NCI-H187 (cell line): ENCODE measurements at places on chromosomes 1 and 21.
A peak's percentile ranks its signal among the peaks of the same experiment; 100 is the strongest.

GRCh38 chr1:80155371-80155770 is 1148.8 kb upstream of the ADGRL4 start:
- no peak for DNase-seq

DNA sequence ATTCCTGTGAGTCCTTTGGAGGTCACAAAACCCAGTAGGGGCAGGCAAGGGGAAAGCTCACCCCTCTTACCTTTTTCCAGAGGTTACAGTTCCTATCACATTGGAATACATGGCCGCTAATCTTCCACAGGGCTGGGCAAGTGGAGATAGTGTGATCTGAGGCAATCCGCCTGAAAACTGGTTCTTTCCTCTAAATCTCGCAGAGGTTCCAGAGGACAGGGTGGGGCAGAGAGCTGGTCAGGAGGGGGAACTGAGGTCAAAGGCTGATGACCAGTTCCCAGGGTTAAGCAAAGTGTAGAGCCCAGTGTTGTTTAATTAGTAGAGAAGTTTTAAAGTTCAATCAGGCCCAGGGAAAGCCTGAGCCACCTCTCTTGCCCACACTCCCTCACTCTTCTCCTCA is at the start of gene SERPINC1:
SERPINC1 (minus strand) TSS at position 179 of the 400 bp plus-strand sequence; CDS start at position 111, 68 bp downstream.
- no peak for DNase-seq

GRCh38 chr21:45310459-45310858 is 22.8 kb upstream of the POFUT2 start:
- no peak for DNase-seq

DNA sequence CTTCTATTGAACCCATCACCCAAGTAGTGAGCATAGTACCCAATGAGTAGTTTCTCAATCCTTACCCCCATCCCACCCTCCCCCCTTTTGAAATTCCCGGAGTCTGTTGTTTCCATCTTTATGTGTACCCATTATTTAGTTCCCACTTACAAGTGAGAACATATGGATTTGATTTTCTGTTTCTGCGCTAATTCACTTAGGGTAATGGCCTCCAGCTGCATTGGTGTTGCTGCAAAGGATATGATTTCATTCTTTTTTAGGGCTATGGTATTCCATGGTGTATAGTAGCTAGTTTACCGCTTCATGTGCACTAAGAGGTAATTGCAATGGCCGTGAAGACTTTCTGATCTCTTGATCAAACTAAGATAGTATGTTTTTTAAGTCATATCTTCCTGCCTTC is 107.5 kb upstream of the SERTAD4 start:
- DNase-seq: no peak

DNA sequence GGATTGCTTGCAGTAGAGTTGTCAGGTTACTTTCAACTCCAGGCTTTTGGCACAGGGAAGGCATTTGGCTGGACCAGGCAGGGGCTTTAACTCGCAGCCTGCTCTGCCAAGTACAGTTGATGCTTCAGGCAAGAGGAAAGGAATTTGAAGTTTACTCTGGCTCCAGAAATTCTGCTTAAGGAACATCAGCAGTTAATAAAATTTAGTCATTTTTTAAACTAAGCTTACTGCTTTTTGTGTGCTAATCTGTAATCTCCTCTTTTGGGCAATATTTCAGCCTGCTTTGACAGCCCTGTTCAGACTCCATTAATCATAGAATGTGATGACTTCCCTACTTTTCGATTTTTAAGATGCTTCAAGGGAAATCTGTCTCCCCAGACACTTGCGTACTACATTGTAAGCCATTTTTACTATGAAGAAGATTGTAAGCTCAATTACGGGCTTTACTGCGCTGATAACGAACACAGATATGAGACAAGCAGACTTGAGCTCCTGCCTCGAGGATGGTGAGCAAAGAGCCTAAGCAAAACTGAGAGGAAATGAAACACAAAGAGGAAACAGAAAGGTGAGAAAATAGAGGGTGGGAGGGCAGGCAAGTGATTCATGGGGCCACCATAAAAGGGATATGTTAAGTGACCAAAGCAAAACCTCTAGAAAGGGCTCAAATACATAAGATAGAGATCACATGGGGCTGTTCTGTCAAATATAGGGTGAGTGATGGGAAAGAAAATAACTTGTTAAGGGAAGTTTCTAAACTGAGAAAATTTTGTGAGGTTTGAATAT is 76.6 kb upstream of the VAV3 start:
- DNase-seq: no peak

GRCh38 chr21:45050797-45051489 is 23.4 kb upstream of the ADARB1 start:
- no peak for DNase-seq

- DNase-seq: no peak
These were observed 9.0 kb upstream of the USF1 start for GRCh38 chr1:161054805-161055204.

DNA sequence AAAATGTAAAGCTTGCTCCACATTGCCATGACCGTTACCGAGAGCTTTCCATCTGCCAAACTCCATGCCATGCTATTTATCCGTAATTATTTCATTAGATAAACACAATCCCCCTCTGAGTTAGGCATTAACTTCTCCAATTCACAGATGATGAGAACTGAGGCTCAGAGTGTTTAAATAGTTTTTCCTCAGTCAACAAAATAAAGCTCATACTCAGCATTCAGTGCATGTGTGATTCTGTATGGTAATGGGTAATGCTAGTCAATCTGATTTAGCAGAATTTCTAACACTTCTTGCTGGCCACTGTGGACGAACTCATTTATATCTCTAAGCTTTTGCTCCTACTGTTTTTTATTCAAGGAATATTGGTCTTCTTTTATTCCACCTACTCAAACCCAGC is 17.3 kb downstream of the SAMSN1 start:
- DNase-seq: no peak

DNA sequence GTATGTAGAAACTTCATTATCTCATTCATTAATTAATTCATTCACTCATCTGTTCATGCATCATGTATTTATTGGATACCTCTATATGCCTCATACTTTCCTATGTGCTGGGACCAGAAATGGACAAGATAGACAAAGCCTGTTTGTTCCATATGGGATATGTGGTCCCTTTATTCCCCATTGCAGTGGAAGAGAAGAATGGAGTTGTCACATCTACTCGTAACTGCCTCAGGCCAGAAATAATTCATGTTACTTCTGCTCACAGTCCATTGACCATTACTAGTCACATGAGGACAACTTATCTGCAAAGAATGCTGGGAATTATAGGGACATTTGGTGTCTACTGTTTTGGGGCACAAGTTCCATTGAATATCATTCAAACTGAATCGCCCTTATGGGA is 327.8 kb downstream of the MATN1 start:
- DNase-seq: no peak

- no peak for DNase-seq
These were observed 9.6 kb downstream of the BCAR3 start for GRCh38 chr1:93672069-93672468.

DNA sequence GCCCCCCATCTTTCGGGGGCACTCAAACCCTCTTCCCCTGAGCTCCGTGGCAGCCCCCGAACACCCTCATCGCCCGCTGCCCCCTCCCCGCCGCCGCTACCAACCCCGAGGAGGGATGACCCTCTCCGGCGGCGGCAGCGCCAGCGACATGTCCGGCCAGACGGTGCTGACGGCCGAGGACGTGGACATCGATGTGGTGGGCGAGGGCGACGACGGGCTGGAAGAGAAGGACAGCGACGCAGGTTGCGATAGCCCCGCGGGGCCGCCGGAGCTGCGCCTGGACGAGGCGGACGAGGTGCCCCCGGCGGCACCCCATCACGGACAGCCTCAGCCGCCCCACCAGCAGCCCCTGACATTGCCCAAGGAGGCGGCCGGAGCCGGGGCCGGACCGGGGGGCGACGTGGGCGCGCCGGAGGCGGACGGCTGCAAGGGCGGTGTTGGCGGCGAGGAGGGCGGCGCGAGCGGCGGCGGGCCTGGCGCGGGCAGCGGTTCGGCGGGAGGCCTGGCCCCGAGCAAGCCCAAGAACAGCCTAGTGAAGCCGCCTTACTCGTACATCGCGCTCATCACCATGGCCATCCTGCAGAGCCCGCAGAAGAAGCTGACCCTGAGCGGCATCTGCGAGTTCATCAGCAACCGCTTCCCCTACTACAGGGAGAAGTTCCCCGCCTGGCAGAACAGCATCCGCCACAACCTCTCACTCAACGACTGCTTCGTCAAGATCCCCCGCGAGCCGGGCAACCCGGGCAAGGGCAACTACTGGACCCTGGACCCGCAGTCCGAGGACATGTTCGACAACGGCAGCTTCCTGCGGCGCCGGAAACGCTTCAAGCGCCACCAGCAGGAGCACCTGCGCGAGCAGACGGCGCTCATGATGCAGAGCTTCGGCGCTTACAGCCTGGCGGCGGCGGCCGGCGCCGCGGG is 837 bp downstream of the FOXD3 start:
- peak; percentile 59 for DNase-seq

GRCh38 chr1:26922901-26923300 is 1.4 kb downstream of the NUDC start:
- DNase-seq: no peak

DNA sequence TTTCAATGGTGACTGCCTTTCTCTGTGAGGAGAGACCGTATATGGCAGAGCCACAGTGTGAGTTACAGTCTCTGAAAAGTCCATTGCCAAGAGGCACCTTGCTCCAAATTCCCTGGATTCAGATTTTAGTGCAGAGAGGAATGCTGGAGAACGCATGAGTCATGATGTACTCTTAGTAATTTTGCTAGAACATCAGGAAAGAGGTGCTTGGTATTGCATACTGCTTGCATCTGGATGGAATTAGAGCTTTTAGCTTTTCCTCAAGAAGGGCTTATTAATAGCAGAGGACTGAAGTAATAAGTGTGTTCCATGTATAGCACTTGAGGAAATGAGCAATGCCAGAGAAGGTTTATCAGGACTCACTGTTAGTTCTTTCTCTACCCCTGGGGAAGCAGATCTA is 40.5 kb upstream of the AKT3 start:
- DNase-seq: no peak
